ENCODE measurements at places on chromosomes 1 and 21.

GRCh38 chr1:180253585-180254495 lies 23.8 kb downstream of the LHX4 start:
- no peak for DNase-seq

DNA sequence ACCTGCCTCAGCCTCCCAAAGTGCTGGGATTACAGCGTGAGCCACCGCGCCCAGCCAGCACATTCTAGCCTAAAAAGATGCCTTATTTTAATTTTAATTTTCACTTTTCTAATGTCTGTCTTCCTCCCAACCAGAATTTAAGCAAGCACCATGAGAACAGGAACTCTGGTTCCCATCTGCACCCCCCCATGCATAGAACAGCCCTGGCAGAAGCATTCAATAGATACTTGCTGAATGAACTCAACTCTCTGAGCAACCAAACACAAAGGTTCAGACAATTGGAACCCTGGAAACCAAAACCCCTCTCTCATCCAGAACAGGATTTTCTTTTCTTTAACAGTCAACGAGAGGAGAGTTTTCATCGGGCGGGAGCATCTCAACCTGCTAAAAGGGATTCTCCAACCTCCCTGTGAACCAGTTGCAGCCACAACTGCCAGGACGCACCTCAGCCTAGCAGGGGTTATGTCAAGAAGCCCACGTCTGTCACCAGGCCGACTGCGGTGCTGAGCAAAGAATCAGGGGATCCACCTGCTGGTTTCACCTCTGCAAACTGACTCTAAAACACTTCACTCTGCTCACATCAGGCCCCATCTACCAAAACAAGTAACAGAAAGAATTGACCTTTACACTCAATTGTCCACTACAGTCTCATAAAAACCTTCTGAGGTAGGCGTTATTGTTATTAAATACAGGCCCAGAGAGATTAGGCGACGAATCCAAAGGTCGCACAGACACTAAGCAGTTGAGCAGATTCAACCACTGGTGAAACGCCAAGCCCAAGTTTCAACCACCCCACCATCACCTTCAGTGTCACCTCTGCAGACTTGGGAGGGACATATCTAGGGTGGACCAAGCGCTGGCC lies 1.7 kb downstream of the KIAA2013 start:
- no peak for DNase-seq

- DNase-seq, result no peak
Observed at GRCh38 chr1:61591351-61591750, 133.6 kb downstream of the TM2D1 start.

- no peak for DNase-seq
Observed at GRCh38 chr1:161930064-161930463, 93.6 kb downstream of the OLFML2B start.

DNA sequence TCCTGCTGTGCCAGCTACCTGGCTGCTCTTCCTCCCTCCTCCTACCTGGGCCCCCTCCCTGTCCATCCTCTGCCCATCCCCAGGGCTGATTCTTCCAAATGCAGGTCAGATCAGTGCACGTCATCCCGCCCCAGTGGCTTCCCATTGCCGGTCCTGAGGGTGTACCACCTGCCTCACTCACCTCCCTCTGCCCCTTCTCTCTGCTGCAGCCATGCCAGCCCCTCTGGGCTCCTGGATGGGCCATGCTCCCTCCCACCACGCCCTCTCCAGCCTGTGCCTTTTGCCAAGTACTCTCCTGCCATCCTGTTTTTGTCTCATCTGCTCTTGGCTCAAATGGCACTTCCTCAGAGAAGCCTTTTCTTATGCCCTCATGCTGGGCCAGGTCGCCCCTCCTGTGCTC lies 95.8 kb downstream of the ARHGEF10L start:
- DNase-seq, result no peak

GRCh38 chr1:197961933-197962332 lies 44.8 kb downstream of the LHX9 start:
- no peak for DNase-seq

DNA sequence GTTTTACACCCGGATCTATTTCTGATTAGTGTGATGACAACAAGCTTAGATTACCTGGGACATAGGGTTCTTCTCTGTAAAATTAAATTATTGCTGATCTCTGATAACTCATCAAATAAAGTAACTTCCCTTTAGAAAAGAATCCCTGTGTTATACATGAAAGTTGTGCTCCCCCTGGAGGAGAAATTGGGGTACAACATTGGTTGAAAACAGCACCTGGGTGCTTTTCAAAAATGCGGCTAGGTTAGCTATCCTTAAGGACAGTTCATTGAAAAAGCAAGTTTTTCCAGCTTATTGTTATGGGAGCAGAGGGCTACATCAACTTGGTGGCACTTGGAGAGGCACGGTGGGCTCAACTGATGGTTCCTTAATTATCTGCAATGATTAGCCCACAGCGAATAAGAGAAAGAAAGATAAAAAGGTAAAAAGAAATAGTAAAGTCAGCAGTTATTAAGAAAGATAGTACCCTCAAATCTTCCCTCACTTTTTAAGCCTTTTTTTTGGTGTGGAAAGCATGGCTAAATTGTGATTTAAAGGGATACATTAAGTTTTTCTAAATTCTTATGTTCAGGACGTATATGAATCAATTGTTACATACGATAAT lies 97.8 kb downstream of the FMN2 start:
- peak; percentile 2 for DNase-seq

- no peak for DNase-seq
Observed at GRCh38 chr1:213936571-213936970, 51.2 kb upstream of the PROX1 start.

DNA sequence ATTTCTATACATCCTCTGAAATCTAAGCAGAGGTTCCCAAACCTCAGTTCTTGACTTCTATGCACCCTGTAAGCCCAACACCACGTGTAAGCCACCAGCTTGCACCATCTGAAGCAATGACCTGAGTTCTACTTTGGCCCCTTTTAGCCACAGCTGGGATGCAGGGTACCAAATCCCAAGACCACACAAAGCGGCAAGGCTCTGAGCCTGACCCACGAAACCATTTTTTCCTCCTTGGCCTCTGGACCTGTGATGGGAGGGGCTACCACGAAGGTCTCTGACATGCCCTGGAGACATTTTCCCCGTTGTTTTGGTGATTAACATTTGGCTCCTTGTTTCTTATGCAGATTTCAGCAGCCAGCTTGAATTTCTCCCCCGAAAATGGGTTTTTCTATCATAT lies 38.8 kb downstream of the STXBP3 start:
- DNase-seq, result no peak

DNA sequence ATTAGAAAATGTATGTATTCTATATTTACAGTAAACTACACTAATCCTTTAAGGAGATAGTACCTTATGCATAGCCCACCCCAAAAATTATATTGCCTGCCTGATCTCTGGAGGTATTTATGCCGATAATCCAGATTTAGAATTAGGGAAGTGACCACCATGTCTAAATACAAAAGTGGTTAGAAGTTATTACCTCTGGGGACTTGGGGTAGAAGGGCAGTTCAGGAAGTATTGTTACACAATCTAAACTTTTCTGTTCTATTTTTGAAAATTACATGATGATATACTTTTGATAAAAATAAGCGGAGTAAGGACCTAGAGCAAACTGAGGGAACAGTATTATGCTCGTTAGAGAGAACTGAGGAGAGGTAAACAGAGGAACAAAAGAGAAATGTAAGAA lies 90.5 kb upstream of the ZP4 start:
- DNase-seq, result no peak

DNA sequence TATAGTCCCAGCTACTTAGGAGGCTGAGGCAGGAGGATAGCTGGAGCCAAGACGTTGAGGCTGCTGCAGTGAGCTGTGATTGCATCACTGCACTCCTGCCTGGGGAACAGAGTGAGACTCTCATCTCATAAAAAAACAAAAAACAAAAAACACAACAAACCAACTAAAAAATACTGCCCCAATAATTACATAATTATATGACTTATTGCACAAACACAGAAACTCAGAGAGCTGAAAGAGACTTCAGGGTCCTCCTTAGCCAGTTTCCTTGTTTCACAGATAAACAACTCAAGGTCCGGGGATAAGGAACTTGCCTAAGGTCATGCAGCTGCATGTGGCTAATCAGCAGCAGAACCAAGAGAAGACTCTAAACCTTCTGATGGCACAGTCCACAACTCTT lies 11.9 kb downstream of the EXTL2 start:
- no peak for DNase-seq

GRCh38 chr1:193525917-193526710 lies 339.7 kb upstream of the B3GALT2 start:
- no peak for DNase-seq

DNA sequence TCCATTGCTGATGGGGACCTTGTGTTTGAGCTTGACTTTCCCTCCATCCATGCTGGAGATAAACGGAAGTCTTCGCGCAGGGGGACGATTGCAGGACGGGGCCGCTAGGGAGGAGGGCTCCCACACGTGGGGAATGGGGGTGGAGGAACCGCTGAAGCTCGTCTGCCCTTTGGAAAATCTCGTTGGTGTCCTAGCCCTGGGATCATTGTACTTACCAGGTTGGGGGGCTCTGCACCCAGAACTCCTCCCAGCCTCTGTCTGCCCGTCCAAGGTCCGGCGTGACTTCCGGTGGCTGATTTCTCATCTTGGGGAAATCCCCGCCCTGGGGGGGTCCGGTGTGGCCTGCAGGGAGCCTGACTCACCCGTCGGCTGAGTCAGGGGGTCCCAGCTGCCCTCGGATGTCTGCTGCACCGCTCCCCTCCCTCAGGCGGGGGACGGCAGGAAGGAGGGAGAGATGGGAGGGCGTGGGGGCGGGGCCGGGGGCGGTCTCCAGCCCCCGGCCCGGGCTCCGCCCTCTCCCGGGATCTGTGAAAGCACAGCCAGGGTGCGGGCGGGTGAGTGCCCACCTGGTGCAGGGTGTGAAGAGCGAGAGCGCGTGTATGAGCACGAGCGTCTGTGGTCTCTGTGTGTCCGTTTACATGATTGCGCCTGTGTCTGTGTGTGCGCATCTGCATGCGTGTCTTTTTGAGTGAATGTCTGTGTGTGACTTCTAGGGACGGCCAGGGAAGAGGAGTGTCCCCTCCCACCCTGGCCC lies 35.8 kb downstream of the PIK3CD start:
- DNase-seq, result peak; percentile 68

DNA sequence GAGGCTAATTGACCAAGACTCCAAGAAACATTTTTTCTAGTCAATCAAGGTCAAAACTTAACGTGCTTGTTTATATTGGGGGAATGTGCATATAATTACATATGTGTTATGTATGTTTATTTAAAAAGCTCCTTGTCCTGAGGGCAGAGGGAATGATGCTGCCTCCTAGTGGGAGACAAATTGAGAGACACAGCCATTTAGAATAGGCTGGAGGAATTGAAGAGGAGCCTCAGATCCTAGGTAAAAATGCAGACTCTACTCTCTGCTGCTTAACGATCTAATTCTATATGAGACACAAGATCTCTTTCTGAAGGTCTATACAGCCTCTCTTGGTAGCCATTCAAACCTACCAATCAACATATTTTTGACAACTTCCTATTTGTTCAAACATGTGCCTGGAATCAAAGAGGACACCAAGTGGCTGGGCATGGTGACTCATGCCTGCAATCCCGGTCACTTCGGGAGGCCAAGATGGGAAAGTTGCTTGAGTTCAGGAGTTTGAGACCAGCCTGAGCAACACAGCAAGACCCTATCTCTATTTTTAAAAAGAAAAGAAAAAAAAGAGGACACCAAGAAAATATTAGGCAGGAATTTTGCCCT lies 136.6 kb upstream of the ZNF648 start:
- no peak for DNase-seq

DNA sequence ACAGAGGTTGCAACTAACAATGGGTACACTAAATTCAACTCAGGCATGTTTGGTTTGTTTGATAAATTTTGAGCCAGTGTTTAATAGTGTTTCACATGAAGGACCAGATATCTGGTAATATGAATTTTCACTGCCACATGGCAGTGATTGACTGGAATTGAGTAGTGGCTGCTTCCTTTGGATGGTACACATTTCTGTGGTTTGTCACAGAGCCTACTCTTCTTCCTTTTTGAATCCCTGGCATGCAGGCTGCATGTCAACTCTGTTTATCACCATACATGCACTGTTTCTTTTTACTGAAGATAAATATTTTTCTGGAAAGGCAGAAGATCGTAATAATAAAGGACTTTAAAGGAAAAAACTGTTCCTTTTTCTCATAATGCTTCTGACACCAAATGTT lies 35.5 kb downstream of the SDCCAG8 start:
- DNase-seq, result no peak

DNA sequence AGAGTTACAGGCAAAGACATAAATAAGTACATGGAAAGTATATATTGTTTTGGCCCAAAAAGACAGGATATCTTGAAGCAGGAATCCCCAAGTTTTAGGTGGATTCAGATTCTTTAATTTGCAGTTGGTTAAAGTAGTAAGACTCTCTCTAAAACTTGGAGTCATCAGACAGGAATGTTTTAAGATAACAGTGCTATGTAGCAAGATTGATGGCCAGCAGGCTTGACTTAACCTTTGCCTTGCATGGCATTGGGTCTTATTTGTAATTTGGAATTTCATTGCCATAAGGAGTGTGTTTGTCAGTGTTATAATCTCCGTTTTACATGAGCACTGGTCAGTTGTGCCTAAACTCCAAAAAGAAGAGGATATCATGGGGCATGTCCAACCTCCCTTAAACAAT lies 727.6 kb upstream of the CHRM3 start:
- DNase-seq, result no peak

GRCh38 chr1:12697397-12697796 lies 18.5 kb upstream of the AADACL3 start:
- DNase-seq, result no peak

- no peak for DNase-seq
Observed at GRCh38 chr1:15727866-15728534, 8.1 kb upstream of the SLC25A34 start.

DNA sequence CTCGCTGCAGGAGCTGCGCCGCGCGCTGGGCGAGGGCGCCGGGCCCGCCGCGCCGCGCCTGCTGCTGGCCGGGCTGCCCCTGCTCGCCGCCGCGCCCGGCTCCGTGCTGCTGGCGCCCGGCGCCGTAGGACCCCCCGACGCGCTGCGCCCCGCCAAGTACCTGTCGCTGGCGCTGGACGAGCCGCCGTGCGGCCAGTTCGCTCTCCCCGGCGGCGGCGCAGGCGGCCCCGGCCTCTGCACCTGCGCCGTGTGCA lies 730 bp downstream of the OLIG1 start:
- DNase-seq, result no peak

GRCh38 chr1:16077406-16078245 lies 4.2 kb upstream of the FAM131C start:
- DNase-seq, result no peak

DNA sequence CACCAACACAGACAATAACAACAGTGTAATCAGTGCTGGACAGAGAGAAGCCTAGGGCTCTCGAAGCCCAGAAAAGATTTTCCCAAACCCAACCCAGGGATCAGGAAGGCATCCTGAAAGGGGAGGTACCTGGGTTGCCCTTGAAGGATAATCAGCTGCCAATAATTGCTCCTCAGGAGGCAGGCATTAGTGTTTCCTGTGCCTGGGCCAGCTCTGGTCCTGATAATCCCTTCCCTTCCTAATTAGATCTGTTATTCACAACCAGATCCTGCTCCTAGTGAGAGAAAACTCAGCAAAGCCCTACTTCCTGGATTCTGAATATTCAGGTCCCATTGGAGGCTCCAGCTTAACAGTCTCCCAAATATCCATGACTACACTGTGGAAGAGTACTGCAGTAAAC lies 117.4 kb downstream of the DMRTA2 start:
- no peak for DNase-seq

All from stimulated activated CD4-positive, alpha-beta T cell treated with anti-CD3 and anti-CD28 coated beads, Interleukin-2, amount 100 ng/mL, for 24 hours (primary cell).